Fibroblast of skin of back (primary cell): ENCODE measurements at places on chromosomes 3 and 15.
A peak's percentile ranks its signal among the peaks of the same experiment; 100 is the strongest.

DNA sequence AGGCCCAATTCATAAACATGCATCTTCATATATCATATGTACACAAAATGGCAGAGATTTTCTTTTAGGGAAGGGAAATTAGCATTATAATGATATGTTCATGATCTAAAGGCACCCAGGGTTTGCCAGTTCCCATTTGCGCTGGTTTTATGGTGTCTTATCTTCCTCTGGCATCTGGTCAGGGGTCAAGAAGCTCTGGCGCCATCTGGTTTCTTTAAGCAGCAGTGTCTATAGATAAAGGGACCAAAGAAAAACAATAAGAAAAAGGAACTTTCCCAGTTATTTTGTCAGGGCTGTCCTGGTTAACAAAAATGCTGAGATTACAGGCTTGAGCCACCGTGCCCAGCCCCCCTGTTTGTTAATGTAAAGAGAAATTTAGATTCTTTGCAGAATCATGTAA lies 3.3 kb upstream of the DCP1A start:
- DNase-seq = peak; percentile 52

DNA sequence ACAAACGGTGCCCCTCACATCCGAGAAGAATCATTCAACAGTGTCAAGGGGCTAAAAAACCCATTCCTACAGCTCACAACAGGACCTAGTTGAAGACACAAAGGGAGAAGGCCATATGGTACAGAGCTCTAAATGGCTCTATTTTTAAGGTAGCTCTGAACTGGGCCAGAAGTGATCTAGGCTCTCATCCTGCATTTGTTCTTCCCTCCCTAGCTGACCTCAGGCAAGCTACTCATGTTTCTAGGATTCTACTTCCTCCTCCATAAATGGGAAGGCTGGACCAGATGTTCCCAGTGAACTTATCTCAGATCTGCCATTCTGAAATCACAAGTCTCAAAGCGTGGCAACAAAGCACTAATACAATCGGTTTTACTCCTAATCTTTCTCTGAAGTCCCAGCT lies 62.3 kb downstream of the CPNE4 start:
- no peak for DNase-seq

DNA sequence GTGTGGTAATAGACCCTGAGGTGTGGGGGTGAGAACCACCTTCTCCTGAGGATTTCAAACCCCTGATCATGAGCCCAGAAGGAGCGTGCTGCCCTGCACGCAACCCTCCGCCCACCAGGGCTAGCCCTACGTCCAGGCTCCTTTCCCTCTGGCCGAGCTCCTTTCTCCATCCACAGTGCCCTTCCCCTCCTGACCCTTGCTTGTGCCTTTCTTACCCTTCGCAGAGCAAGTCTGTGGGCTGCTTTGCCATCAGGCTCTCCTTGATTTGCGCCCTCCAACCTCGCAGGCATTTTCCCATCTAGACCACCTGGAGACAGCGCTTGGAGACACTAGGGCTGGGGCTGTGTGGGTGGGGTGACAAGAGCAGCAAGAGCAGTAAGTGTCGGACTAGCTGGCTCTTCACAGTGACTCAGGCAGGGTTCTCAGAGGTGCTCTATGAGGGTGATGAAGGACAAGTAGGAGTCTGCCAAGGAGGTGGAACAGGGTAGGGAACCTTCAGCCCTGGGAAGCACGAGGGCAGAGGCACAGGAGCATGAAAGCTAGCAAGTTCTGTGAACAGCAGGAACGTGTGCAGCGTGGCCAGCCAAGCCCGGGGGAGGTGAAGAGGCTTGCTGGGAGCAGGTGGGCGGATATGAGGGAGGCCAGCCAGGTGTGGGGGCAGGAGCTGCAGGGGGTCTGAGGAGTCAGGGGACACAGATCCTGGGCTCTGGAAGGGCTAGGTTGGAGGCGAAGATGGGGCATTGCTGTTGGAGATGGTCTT lies 2.5 kb upstream of the SLC38A3 start:
- no peak for DNase-seq

DNA sequence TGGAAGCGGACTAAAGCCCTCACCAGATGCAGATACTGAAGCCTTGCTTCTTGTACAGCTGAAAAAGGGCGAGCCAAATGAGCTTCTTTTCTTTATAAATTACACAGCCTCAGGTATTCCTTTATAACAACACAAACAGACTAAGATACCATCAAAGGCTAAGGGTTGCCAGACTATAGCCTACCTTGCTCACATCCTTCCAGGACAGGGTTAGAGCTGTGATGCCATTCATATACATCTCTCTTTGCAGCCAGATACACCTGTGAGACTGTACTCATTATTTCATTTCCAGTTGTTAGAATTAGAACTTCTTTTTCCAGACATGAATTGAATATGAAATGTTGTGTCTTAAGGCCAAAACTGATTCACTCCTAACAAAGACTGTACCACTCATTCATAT lies 262.8 kb upstream of the NR2F2 start:
- DNase-seq = no peak

GRCh38 chr3:98885851-98886250 lies 15.6 kb downstream of the DCBLD2 start:
- DNase-seq = no peak

DNA sequence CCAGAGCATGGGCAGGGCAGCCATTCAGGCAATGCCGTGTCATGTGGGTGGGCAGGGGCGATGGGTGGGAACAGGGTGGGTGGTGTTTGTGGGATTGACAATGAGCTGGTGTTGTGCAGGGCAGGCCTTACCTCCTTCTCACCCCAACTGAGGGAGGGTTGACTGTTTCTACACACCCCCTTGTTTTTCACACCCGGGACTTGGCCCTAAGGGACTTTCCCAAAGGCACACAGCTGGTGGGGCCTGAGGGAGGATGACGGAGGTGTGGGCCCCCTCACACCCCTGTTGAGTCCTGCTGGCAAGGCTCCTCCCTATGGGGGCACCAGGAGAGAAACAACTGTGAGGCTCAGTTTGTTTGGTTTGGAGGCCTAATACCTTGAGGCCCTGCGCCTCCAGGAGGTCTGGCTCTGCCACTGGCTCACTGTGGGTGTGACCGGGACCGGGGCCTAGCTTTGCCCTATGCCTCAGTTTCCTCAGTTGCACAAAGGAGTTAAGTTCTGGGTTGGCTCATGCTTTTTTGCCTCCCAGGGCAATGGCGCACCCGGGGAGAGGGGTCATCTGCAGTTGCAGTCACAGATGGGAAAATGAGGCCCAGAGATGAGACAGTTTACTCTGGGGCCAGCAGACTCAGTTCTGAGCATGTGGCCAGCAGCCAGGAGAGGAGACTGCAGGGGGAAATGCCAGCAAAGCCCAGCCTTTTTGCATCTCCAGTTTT lies 5.1 kb upstream of the DNAH1 start:
- no peak for DNase-seq
